ENCODE measurements at places on chromosomes 4 and X.

DNA sequence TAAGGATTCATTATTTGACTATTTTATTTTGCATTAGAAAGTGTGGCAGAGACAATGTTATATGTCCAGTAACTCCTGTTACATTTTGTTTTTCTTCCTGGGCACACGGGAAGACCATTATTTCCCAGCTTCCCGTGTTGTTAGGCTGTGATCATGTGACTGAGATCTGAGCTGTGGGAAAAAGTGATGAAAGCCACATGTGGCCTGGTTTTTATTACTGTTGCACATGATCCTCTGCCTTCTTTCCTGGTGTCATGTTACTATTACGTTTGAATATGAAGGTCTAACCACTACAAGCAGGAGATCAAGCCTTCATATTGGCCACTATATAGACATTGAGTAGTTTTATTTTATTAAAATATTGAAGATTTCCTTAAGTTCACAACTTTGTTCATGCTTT is 28.2 kb upstream of the MID1 start:
- DNase-seq: no peak

DNA sequence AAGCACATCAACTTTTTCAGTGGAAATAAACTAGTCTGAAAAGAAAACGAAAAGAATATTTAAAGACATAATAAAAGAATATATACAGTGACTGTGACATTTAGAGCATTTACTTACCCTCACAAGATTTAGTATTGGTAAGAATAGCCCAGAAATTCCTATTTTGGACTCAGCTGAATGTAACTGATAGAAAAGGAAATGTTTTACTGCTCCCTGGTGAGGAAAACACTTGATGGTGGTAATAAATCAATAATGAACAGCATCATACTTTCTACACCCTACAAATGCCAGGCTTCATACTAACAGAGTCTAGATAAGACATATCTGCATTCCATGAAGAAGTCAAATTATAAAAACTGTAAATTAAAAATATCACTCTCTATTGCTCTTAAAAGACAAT is 753.5 kb upstream of the PCDH10 start:
- DNase-seq: no peak

DNA sequence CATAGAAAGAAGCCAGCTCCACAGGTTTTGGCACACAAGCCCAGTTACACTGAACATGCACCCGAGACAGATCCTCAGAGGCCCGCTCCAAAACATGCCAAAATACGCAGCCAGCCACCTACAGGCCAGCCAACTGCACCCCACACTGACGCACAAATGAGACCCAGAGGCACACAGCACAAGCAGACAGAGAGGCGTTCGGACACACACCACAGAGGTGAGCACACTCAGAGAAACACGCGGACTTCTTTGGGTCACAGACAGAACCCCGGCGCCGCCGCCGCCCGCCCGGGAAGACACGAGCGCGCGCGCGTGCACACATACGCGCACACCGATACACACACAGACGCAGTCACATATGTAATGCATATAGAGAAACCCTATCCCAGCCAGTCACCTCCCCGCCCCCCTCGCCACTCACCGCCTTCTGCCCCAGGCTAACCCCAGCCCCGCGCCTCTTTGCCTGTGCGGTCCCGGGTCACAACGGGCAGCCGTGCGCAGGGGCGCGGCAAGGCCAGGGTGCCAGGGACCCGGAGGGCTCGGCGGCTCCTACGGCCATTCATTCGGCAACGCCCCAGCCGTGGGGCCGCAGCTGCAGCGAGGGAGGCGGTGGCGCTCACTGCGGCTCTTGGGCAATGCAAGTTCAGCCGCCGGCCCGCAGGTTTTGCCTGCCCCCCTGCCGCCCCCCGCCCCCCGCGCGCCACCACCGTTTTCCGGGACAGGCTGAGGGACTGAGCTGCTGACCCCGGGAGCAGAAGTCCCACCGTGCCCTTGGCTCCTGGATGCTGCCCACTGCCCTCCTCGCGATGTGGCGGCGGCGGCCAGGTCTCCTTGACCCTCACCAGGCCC is 553 bp downstream of the SEPTIN6 start:
- DNase-seq: no peak

DNA sequence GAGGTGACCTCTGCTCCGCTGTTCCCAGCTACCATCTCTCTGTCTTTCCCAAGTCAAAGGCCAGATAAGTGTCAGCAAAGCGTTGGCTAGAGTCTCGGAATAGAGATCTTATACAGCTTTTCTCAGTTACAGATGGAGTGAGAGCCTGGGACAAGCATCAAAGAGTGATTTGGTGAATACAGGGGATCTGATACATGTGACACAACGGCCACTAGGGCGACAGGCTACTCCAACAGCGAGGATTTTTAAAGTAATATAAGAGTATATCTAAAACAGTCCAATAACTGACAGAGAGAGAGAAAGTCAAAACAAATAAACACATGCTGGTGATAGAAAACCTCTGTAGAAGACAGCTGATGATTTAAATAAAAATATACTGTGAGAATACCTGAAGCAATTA is 433.1 kb upstream of the SMIM31 start:
- no peak for DNase-seq

GRCh38 chr4:174147863-174148262 is 135.6 kb downstream of the FBXO8 start:
- no peak for DNase-seq

DNA sequence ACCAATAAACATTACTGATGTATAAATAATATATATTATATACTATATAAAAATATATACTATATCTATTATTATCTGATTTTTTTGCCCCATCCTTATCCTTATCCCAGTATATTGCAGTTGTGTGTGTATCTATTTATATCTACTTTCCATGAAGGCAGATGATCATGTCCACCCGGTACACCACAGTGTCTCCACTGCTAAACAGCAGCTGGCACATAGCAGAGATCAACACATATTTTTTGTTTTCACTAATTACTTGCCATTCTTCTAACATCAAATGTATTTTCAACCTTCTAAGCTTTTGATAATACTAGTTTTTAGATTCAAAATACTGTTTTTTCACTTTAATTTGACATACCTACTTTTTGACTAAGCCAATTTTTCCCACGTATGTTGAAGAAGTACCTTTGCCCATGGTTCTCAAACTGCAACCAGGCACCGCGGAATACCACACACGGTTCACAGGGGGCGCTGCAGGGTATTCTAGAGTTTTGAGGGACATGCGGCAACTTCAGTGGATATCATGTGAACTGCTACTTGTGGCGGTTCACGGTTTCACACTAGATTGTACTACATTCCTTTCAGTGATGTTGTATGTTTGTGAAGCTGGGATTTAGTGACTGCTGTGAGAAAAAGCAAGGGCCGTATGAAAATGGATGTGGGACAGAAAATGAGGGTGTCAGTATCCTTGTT is 182.5 kb upstream of the NPY2R start:
- DNase-seq: no peak

All from NCI-H1417 treated with DMSO at 0.1 percent for 48 hours (cell line).